ENCODE measurements at places on chromosomes 12 and 14.

DNA sequence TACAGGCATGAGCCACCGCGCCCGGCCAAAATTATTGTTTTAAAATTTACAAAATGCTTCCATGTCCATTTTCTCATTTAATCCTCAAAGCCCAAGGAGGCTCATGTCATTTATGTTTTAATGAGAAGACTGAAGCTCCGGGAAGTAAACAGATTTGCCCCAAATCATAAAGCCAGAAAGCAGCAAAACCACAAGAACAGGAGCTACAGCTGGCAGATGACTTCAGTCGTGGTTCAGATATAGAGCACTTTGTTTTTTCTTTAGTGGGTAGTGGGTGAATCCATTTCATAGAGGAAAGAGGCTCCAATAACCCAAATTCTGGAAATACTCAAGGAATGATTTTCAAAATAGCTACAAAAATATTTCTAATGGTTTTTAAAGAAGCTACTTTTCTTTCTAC lies 45.4 kb upstream of the VPS33A start:
- DNase-seq = no peak

GRCh38 chr14:76984787-76985375 lies 43.6 kb downstream of the IRF2BPL start:
- DNase-seq = no peak

- DNase-seq = no peak
Observed at GRCh38 chr14:35378425-35379233, 25.9 kb downstream of the NFKBIA start.

- DNase-seq = peak; percentile 83
Observed at GRCh38 chr14:22561661-22562579, 27.1 kb downstream of the DAD1 start.

DNA sequence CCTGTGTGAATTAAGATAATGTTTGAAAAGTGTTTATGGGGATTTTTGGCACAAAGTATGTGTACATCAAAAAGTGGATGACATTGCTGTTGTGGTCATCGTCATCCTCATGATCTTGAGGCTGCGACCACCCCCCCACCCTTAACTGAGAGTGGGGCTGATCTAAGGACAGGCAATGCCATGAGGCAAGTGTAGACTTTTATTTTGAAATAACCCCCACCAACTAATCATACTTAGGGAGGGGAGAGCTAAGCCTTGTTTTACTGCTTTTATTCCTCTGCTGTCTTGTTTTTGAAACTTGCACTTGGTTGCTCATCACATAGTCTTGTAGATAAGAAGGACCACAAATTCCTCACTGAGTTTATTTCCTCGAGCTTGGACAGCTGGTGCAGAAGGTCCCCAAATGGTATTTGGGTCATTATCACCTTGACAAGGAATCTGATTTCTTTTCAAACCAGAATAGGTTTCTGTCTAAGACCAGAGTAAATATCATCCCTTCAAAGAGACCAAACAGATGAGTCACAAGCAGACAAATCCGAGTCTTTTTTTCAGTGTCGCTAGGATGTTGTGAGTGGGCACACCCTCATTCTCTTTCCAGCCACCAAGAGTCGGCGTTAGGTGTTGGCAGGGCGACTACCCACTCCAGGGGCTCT lies 23.9 kb upstream of the SMOC1 start:
- DNase-seq = no peak

DNA sequence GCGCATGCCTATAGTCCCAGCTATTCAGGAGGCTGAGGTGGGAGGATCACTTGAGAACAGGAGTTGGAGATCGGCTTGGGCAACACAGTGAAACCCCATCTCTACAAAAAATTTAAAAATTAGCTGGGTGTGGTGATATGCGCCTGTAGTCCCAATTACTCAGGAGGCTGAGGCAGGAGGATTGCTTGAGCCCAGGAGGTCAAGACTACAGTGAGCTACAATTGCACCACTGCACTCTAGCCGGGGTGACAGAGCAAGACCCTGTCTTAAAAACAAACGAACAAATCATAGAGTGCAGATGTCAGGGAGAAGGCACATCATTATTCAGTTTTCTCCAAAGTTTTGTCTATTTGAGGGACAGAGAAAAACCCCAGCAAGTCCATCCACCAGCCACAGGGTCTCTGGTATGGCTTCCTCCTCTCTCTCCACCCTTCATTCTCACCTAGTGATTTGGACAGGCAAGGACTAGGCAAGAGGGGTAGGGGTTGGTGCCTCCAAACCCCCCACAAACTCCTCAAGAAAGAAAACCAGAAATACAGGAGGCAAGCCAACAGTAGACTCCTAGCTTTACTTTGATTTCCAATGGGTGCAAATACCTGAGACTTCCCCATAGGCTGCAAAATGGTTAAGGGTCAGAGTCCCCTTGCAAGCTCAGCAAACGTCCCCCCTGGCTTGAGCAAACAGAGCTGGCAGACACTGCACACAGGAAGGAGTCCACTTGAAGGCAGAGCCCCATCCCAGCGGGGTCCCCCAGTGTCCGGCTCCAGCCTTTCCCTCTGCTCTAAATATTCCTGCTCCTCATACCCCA lies 26.5 kb upstream of the RPLP0 start:
- DNase-seq = no peak

DNA sequence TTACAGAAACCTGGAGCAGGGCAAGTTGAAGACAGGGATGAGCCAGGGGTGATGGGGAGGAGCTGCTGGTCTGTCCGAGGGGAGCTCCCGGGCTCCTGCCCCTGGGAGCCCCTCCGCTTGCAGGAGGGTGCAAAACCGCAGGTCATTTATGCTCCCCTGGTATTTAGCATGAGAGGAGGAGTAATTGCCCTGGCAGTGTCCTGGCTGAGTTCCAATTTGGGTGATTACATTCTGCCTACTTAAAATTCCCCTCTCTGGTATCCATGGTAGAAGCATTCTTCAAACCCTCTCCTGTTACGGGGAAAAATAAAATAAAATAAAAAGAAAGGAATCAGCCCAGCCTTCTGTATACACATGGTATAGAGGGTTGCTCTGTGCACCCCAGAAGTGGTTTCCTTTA lies 61.7 kb upstream of the VRK1 start:
- DNase-seq = no peak

GRCh38 chr12:1984759-1985158 lies 19.5 kb downstream of the DCP1B start:
- DNase-seq = no peak

DNA sequence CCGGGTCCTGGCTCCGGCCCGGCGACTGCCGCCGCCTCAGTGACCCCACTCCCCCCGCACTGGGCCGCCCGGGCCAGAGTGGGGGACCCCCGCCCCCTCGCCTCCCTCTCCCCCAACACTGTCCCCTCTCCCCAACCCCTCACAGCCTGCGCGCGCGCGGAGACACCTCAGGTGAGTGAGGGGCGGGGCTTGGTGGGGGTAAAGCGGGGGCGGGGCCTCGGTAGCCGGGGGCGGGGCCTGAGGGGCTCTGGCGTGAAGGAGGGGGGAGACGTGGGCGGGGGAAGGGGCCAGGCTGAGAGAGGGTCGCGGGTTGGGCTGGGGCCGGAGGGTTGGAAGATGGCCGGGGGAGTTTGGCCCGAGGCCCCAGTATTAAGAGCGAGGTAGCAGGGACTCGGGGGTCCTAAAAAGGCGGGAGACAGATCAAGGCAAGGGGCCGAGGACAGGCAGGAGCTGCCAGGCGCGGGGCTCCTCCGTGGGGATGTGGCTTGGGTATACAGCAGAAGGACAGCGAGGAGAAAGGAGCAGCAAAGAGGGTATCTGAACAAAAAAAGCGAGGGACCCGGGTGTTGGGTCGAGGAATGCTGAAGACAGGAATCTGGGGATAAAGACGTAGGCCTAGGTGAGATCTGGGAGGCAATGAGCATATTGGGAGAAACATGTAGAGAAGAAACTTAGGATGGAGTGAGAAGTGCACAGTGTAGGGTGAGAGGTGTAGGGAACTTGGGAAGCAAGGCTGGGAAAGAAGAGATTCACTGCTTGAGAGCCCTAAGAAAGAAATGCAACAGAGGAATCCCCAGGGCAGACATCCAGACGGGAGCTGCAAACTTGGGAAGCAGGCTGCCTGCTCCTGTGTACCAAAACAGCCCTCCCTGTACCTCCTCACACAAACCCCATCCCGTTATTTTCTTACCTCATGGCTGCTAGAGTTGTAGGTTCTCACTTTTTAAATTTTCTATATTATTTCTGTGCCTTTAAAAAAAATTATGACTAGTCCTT lies 10.8 kb downstream of the SUOX start:
- peak; percentile 78 for DNase-seq

GRCh38 chr14:100658181-100658886 lies 68.4 kb upstream of the DLK1 start:
- DNase-seq = no peak

GRCh38 chr14:75234173-75235115 lies 44.2 kb upstream of the FOS start:
- DNase-seq = no peak

DNA sequence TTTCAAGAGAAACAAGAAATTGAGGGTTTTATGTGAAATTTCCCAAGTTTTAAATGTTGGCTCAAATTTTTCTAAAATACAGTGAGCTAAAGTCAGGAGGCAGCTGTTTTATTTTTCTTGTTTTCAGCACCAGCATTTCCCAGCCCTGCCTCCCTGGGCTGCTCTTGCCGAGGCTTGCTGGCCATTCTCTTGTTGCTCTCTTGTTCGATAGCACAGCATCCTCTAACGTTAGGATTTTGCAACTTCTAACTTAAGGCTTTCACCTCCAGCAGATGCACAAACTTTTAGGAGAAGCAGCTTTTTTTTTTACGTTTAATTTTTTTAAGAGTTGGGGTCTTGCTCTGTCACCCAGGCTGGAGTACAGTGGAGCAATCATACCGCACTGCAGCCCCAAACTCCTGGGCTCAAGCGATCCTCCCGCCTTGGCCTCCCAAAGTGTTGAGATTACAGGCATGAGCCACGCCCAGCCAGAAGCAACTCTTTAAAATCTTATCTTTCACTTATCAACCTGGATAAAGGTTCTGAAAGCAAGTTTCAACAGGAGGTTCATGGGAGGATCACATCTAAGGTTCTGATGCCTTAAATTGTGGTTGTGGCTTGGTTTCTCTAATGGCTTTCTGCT lies 40.2 kb downstream of the B4GALNT3 start:
- DNase-seq = no peak

- no peak for DNase-seq
Observed at GRCh38 chr12:26863515-26863914, 30.5 kb upstream of the ITPR2 start.

DNA sequence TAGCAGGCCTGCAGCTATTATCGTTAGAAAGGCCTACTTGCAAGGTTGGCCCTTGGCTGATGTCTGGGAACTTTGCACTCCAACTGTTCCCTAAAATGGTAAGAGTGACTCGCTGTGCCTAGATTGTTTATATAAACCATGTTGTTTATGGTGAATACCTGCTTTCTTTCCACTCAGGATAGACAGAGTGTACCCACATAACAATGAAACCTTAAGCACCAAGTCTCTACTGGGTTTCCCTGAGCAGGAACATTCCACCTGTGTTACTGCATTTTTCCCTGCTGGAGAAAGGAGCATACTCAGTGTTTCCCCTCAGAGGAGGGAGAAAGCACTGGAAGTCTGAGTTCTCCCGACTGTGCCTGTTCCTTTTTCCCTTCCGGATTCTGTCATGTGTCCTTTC lies 32.8 kb downstream of the ERP29 start:
- no peak for DNase-seq

GRCh38 chr14:75568791-75569190 lies 9.6 kb upstream of the FLVCR2 start:
- DNase-seq = peak; percentile 53

DNA sequence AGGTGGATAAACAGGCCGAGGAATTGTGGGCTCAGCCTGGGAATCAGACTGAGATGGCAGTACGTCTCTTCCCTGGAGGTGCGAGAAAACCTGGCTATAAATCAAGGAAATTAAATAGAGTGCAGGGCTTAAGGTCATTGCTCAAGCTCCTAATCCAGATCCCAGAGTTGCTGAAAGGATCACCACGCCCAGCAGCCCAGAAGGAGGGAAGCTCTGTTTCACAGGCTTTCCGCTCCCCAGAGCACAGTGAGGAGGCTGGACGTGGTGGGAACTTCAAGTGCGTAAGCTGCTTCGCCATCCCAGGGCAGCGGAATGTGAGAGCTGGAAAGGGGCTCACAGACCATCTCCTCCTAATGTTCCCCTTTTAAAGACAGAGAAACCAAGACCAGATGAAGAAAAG lies 651.6 kb upstream of the TBX3 start:
- DNase-seq = no peak

DNA sequence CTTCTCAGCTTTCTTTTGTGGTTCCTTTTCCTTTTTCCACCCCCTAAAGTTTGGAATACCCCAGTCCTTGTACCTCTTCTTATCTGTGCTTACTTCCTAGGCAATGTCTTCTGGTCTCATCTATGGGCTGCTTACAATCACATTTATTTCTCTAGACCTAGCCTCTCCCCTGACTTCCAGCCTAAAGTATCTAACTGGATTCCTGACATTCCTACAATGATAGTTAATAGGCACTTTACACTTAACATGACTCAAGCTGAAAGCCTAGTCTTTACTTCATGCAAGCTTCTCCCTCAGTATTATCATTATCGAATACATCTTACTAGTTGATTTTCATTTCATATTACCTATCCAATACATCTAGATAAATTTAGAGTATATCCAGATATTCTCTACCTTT lies 21.2 kb downstream of the CLECL1 start:
- DNase-seq = no peak

Data from stimulated activated CD4-positive, alpha-beta T cell treated with anti-CD3 and anti-CD28 coated beads, Interleukin-15, amount 100 ng/mL, for 24 hours (primary cell).